ENCODE measurements at places on chromosomes 2 and 18. TPM values are rescaled to one million over a fixed set of nuclear protein-coding genes. Genes with fewer than 3 reads are reported as not detected.

DNA sequence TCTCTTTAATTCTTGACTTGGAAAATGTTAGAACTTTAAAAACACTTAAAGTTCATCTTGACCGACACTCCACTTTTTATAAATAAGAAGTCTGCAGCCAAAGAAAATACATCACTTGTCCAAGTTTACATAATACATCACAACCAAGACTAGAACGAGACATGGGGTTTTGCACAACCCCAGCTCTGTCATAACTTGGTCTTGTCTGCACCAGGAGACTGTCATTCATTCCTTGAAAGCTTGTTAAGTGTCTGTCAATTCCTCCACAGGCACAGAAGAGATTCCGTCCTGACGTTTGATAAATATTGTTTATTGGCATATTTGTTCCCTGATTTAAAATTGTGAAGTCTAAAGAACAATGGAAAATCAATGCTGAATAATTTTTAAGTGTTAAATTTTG lies 139.5 kb upstream of the SETBP1 start:
- no peak for DNase-seq

GRCh38 chr2:239970004-239970623 lies 55.0 kb downstream of the NDUFA10 start:
- no peak for DNase-seq

DNA sequence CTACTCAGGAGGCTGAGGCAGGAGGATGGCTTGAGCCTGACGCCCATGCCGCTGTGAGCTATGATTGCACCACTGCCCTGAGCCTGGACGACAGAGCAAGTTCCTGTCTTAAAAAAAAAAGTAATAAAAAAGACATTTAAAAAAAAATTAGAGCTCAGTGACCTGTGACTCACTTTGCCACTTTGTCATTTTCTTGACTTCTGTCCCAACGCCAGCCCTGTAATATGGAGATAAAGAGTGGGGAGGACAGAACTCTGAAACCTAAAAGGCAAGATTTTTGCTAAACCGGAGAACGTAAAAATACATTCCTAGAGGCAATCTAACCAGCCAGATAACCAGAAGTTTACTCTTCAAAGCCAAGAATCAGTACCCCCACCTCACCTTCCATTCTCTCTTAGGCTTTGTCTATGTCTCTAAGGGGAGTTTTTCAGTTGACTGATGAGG lies 49.0 kb downstream of the PRKRA start:
- DNase-seq, result no peak

- DNase-seq, result no peak
Observed at GRCh38 chr2:69422198-69422597, 15.0 kb downstream of the NFU1 start.

- peak; percentile 34 for DNase-seq
Observed at GRCh38 chr2:73992036-73992435, 7.3 kb downstream of the TET3 start.

GRCh38 chr18:10055125-10055750 lies 141.4 kb downstream of the VAPA start:
- DNase-seq, result no peak

- peak; percentile 88 for DNase-seq
Observed at GRCh38 chr2:172179045-172179701, 76.5 kb upstream of the DLX2 start.

DNA sequence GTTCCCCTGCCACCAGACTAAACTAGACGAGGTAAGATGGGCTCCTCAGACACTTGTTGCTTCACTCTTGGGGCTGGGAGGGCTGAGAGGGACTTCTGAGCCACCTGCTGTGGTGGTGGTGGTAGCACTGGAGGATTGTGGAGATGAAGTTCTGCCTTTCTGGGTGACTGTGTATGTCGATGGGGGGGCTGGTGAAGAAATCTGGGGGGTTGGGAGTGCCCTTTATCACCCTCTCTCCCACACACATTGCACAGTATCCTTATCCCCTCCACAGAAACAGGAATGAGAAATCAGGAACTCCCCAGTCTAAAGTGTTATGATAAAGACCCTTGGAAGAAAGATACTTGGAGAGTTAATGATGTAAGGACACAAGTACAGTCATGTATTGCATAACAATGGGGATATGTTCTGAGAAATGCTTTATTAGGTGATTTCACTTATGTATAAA lies 38.5 kb downstream of the HK2 start:
- DNase-seq, result no peak

- no peak for DNase-seq
Observed at GRCh38 chr2:3704692-3705091, 1.3 kb downstream of the DCDC2C start.

- peak; percentile 70 for DNase-seq
Observed at GRCh38 chr2:150860301-150860700, 372.8 kb upstream of the RND3 start.

DNA sequence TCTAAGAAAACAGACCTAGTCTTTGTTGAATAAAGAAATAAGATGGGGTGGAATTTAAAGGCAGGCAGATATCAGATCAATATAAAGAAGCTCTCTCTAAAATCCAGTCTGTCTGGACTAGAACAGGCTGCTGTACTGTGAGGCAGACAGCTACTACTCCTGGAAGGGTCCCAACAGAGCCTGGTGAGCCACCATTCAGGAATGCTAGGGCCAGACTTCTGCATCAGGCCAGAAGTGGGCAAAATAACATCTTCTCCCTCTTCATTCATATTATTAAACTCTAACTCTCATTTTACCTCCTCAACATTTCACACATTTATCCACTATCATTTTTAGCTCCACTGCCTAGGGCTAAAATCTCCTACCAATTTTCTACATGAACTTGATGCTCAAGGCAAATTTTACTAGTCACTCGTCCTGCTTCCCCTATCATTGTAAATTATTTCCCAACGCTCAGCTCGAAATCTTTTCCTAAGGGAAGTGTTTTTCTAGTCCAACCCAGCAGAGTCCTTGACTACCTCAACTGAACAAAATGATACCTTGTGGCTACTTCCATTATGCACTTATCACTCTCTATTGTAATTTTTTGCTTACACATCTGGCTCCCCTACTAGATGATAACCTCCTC lies 45.2 kb upstream of the GLS start:
- DNase-seq, result peak; percentile 91

DNA sequence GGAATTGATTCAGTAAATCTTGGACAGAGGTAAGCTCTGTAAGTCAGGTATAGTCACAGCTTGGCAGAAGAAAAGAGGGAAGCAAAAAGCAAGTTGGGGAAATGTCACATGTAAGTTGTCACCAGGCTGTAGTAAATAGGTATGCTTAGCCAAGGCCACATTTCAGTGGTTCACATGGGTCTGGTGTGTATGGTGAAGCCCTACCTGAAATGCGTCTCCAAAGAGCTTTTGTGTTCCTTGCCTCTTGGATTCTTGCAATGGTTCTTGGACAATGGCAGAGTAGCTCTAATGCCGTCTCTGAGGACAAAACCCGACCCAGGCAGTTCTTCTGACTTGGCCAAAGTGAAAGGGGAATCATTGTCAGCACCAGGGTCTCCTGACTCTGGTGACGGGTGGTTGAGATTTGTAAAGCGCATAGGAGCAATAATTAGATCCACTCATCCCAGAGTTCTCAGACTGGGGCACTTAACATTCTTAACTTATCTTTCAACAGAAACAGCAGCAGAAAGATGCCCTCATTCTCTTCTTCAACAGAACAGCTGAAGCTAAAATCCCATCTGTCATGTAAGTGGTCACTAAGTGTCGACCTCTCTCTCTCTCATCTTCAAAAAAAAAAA lies 34.4 kb upstream of the RPL37A start:
- no peak for DNase-seq

GRCh38 chr2:56502616-56503015 lies 318.8 kb downstream of the CCDC85A start:
- no peak for DNase-seq

GRCh38 chr2:109057686-109058085 lies 68.7 kb upstream of the EDAR start:
- DNase-seq, result no peak

- DNase-seq, result no peak
Observed at GRCh38 chr2:57809230-57809629, 237.4 kb upstream of the VRK2 start.

The HAAO gene
- total RNA-seq, result not detected

The CXCR1 gene
- total RNA-seq, result not detected

The DNAJC5G gene
- not detected for total RNA-seq

The IL36B gene
- total RNA-seq, result not detected

The OTX1 gene
- total RNA-seq, result 2.3 TPM

All from PC-3 (cell line).